ENCODE measurements at places on chromosomes 5 and 9. TPM values are rescaled to one million over a fixed set of nuclear protein-coding genes. Genes with fewer than 3 reads are reported as not detected.

The BTNL3 gene
- not detected for total RNA-seq

The CD274 gene
- total RNA-seq, result 1.5 TPM

The EQTN gene
- 1.4 TPM for total RNA-seq

The CDKN2B-AS1 gene
- 0.20 TPM for total RNA-seq

The NRARP gene
- 9.9 TPM for total RNA-seq
